Stimulated activated CD8-positive, alpha-beta memory T cell treated with anti-CD3 and anti-CD28 coated beads, Interleukin-12 subunit alpha, Interleukin-12 subunit beta, amount 100 ng/mL, for 4 hours (primary cell): ENCODE measurements at places on chromosomes 4 and X.

GRCh38 chrX:153245288-153245731 lies 66.2 kb downstream of the MAGEA1 start:
- DNase-seq = no peak

DNA sequence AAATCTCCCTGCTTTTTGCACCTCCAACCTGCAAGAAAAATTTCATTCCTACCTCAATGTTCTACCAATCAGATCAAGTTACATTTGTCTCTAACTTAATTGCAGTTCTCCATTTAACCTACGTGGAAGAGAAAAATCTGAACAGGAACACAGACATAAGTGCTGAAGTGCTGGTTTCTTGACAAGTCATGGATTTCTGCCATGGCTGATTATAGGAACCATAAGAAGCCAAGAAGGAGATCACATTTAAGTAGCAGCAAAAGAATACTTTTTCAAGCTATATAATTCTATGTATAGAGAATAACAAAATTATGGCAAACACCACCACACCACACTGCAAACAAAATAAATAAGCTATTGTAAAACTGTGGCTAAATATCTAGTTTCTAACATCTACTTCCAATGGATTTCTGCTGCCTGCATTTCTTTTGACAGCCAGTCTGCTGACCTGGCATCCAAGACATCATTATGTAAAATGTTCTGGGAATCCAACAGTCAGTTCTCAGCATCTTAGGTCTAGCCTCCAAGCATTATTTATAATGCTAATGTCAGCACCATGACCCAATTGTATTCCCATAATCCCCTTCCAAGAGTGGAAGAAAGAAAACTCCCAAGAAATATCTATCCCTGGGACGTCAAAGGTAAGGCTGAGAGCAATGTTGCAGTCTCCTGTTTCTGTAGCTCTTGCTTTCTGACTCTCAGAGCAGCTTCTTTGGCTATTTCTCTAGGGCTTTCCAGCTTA lies 50.8 kb upstream of the GAB1 start:
- no peak for DNase-seq

- DNase-seq = no peak
These were observed 912.0 kb upstream of the TENM3 start for GRCh38 chr4:181331214-181331613.

GRCh38 chr4:48931459-48931858 lies 24.9 kb upstream of the OCIAD2 start:
- no peak for DNase-seq

GRCh38 chr4:32340591-32340990 lies 1620.4 kb downstream of the PCDH7 start:
- DNase-seq = no peak

DNA sequence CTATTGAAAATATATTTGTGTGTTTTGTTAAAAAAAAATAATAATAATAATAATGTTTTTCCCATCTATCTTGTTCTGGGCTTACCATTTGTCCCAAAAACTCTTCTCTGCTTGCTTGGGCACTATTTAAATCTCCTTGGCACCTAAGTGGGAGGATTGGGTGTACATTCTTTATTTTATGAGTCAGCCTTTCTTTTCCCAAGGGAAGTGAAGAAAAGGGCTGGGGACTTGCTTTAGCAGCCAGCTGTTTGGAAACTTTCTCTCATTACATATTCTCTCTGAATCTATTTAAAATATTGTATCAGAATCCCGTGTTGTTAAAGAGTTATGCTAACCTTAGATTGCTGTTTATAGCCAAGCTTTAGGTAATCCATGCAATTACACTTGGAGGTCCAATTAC lies 2332.4 kb downstream of the ARAP2 start:
- no peak for DNase-seq

DNA sequence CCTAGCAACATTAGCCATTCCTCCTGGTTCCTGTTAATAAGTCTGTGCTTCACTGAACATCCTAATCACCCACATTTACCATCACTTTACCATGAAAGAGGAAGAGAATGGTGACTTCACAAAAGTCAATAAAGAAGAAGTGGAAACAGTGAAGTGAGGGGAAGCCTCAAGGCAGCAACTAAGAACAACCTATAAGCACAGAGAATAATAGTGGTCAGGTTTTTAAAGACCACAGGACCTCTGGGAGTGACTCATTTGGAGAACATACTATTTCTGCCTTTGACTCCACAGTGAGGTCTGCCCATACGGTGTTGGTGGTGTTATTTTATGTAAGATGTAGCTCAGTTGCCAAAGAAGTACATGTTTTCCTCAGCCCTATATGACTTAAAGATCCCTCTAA lies 86.0 kb upstream of the TET2 start:
- DNase-seq = no peak
